Chondrocyte (in vitro differentiated cells): ENCODE measurements at places on chromosomes 12 and 14. TPM values are rescaled to one million over a fixed set of nuclear protein-coding genes. Genes with fewer than 3 reads are reported as not detected.

HOXC5 gene
- not detected in 3 replicates for total RNA-seq

BATF gene
- total RNA-seq = not detected in 3 replicates

GPR162 gene
- total RNA-seq = 3.2 to 4.6 TPM (median 4.2 TPM) in 3 replicates

CRIP1 gene
- 38.7 to 181 TPM (median 174 TPM) in 3 replicates for total RNA-seq

KLHL33 gene
- not detected in 3 replicates for total RNA-seq
